Stromal cell of bone marrow (primary cell): ENCODE measurements at places on chromosomes 1 and 21.

DNA sequence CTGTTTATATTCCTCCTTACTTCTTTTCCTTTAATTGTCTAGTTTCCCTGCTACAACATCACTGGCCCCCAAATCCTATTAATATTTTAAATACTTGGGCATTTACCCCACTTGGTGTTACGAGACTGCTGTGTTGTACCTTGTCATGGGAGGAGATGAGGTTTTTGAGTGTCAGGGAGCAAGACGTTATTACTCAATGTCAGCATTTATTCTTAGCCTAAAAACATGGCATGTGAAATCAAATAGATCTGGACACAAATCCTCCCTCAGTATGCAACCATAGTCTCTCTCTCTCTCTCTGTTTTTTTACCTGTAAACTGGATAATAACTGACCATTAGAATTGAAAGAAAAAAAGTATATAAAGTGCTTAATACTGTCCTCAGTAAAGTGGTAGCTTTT lies 4.6 kb downstream of the LRRC8B start:
- no peak for DNase-seq

DNA sequence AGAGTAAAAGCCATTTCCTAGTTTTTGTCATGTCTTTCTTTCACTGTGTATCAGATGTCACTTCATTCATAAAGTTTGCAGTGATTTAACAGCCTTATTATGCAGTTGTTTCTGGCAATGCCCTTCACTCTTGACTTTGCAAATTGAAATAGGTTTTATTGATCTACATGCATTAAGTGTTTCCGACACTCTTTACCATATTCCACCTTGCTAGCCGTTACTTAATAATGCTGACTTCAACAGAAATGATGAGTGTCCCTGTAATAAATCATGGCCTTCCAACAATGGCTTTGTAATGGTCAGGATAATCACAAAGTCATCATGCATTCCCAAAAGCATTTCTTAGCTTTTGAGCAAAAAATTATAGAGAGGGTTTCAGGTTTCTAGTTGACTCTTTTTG lies 236.8 kb upstream of the FMN2 start:
- DNase-seq = no peak

GRCh38 chr1:164857439-164857838 lies 298.5 kb downstream of the PBX1 start:
- DNase-seq = no peak

GRCh38 chr1:11800756-11801433 lies 4.9 kb downstream of the MTHFR start:
- DNase-seq = no peak

DNA sequence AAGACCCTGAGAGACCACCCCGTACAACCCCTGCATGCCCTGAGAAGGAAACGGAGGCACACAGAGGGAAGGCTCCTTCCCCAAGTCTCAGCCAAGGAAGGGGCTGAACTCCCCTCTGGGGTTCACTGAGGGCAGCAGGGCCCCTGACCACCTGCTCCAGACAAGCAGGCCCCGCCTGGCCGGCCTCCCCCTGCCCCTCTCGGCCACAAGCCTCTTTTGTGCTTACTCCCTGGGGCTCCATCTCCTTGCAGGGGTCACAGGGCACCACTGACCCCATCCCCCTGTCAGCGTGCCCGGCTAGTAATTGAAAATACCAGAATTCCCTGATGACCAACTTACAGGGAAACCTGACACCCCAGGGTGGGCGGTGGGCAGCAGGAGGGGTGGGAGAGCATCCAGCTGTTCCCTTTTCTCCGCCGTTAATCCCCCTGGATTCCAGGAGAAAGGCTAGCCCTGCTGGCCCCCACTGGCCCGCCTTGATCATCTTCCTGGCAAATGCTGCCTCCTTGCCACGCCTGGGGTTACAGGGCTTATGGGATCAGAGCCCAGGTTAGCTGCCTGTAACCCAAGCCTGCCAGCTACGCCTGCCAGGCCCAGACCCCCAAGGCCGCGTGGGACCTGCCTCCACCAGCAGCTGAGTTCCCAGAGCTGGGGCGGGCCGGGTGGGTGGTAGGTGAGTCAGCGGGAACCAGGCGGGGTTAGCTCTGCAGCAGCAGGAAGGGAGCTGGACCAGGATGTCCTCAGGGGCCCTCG lies 96.1 kb downstream of the LACTBL1 start:
- peak; percentile 34 for DNase-seq

DNA sequence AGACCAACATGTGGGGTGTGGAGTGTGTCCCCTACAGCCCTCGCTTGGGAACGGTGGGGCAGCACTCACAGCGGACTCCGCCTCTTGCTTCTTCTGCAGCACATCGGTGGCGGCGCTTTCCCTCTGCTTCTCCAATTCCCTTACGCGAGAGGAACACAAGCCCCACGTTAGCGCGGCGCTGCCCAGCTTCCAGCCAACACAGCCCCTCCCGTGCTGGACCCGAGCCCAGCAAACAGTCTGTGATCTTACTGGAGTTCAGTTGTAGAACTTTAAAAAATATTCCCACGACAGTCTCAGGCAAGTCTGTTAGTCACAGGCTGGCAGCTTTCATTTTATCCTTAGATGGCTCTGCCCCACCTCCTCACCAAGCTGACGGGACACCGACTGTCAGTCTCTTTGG lies 13.6 kb downstream of the THAP3 start:
- DNase-seq = peak; percentile 82

DNA sequence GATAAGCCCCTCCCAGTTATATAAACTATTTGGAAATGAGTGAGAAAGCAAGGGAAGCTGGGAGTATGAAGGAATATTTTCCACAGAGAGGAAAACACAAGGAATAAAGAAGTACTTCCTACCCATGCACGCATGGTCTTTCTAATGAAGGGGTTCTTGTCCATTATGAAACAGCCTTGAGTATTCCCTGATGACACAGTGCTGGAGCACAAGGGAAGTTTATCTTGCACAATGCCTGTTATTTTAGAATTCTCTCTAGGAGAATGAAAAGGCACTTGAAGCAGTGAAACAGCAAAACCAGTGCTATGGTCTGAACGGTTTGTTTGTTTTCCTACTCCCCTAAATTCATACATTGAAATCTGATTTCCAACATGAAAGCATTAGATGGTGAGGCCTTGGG lies 38.6 kb upstream of the ADAMTS1 start:
- DNase-seq = peak; percentile 20

DNA sequence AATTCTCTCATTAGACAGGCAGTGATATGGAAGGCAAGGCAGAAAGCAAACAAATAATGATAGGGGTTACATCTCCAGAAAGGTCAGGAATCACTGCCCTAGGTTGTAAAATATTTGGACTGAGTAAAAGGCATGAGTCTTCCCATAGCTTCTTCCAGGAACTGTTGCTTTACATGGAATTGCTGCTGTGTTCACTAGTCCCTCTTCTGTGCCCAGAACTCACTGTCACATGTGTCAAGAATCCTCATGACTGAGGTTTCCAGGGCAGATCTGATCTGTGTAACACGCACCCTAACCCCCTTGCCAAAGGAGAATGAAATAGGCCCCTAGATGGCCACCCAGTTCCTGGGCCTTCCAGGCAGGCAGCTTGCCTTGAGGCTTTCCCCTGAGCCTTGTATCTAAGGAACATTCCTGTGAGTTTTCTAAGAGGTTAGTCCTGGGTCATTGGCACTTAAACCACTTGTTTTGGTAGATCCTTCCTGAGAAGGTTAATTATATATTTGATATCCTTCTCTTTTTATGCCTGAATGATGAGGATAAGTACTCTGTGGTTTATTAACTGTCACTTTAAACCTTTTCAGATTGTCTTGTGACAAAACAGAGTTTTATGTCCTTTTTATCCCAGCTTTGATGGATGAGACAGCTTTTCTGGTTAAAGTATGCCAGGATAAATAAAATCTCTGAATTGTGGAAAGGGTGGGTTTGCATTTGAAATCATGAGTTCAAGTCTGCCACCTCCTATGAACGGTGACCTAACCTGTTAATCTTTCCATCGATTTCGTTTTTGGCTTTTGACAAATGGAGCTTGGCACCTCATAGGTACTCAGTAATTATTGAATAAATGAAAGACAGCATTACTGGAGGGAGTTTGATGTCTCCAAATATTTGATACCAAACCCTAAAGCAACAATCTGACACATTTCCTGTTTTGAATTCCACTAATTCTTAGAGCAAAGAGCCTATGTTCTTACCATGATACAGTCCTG lies 163.3 kb downstream of the DHRS3 start:
- DNase-seq = no peak

DNA sequence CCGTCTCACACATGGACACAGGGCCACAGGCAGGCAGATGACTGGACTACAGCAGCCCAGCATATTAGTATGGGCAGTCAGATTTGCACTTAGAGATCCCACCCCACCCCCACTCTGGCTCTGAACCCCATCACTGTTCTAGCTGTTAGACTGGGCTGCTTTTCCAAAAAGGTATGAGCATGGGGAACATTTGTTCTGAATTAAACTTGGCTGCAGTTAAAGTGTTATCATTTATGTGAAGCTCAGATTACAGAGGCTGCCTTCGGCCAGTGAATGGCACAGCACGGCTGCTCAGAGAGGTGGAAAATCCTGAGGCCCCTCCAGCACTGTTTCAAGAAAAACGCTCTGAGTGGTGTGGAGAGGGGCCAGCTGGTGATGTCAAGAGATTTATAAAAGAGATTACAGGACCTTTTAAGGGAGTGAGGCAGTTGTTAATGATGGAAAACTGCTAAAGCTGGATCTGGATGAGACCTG lies 6.9 kb upstream of the NOS1AP start:
- no peak for DNase-seq

- DNase-seq = no peak
These were observed 232.6 kb downstream of the PCP4 start for GRCh38 chr21:40099809-40100208.

- DNase-seq = no peak
These were observed 7.8 kb downstream of the PSMB2 start for GRCh38 chr1:35633547-35633946.

DNA sequence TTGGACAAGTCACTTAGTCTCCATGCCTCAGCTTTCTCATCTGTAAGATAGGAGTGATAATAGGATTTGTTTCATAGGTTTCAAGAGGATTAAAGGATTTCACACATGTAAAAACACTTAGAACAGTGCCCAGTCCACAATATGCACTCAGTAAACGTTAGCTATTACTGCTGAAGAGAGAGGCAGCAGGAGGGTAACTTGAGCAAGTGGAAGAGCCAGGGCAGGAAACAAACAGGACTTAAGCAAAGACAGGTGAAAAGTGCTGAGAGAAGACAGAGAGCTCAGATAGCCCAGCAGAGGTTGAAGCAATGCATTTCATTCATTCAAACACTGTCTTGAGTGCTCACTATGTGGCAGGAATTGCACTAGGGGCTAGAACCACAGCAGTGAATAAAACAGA lies 21.1 kb upstream of the H3-3A start:
- no peak for DNase-seq

DNA sequence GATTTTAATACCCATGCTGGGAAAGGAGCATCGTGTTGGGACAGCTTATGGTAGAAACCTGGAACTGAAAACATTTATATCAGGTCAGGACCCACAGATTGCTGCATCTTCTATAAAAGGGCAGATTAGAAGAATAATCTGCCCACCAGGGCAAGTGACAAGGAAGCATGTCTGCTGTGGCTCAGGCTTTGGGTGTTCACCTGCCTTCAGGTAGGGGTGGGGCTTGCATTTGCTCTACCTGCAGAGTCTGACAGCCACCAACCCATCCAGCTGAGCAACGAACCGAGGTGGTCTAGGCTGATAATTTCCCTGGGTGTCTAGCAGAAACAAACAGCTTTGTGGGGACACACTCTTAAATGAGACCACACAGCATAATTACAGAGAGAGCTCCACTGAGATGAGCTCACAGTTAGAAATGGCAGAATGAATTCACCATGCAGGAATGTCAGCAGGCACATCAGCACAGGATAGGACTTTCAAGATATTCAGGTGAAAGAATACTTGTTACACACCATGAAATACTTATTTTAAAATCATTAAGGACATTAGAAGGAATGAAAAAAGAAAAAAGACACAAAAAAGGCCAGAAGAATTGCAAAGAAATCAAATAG lies 36.1 kb upstream of the B3GALT5 start:
- DNase-seq = no peak

- no peak for DNase-seq
These were observed 5.6 kb downstream of the SLC5A9 start for GRCh38 chr1:48228156-48228555.

DNA sequence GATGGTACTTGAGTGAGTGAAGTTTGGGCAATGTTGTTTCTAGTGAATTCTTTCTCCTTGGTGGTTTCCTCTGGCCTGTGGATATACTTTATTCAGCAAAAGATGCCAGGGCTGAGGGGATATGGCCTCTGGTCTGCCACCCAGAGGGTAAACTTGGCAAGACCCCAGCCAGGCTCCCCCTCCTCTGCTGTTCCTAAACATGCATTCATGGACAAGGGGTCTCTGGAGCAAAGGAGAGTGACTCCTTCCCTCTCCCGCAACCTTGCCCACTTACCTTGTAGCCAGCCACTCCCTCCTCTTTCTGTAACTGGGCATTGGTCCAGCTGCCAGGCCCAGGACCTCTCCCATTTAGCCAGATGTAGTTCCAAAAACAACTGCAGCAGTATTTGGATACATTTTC lies 43.8 kb downstream of the RUNX3 start:
- no peak for DNase-seq

DNA sequence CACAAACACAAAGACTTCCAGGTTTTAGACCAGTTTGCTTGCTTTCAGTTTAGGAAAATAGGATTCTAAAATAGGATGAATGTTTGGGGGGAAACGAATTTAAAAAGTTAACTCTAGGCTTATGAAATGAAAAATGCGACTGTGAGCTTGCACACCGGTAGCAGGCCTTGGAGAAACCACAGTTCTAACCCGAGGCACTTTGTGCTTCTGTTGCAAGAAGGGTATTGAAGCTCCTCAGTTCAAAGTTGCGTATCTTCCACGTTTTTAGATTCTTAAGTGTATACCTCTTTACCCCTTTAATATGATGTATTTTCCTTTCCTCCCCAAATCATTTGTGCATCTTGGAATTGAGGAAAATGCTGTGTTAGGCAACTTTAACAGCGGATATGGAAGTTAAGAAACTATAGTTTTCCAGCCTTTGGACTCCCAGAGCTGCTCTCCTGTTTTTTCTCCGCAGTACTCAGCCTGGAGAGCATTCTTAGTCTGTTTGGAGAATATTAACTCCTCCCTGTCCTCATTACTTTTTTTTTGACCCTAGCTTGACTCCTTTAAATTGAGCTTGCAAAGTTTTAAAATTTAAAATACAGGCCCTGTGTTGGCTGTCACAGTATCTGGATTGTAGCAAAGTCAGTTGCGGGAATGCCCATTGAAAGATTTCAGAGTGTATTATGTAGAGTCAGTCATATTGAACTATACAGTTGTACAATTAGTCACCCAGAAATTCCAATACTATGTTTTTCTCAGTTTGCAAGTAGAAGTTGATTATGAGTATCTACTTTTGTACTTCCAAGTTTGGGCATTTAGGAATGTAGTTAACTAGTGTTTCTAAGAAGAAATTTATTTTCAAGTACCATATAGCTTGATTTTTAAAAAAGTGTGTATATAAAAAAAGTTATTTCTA lies 2.6 kb downstream of the MRPS6 start:
- no peak for DNase-seq
